ENCODE measurements at places on chromosomes 11 and 22.
A peak's percentile ranks its signal among the peaks of the same experiment; 100 is the strongest.

- DNase-seq, result no peak
These were observed 69.5 kb upstream of the GRIK4 start for GRCh38 chr11:120442031-120442430.

- no peak for DNase-seq
These were observed 13.4 kb upstream of the IL17REL start for GRCh38 chr22:50025993-50026392.

DNA sequence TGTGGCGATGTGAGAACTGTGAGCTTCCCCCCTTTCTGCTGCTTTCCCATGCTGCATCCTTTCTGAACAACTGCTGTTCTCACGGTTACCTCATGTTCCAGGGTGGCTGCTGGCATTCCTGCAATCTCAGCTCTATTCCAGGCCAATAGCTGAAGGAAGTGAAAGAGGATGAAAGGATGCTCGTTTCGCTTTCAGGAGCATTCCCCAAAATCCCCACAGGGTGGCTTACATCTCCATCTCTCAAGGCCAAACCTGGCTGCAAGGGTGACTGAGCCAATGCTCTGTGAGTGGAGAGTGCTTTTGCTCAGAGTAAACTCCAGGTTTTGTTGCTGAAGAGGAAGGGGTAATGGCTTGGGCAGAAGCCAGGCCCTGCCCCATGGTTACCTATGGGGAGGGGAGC lies 848.2 kb downstream of the BRD1 start:
- DNase-seq, result no peak

DNA sequence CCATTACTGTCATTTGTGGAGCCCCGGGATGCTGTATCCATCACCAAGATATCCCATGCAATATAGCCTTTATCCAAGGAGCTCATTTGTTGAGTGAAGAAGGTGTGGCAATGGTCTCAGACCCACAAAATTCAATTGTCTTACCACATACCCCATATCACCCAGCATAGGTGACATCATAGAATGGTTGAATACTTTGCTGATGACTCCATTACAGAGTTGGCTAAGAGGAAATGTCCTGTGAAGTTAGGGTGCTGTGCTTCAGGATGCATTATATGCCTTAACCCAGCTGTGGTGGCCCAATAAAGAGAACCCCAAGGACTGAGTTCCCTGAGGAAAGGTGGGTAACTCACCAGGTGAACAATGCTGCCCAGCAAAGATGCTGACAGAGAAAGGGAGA lies 113.7 kb downstream of the EFCAB6 start:
- no peak for DNase-seq

GRCh38 chr11:44072757-44073658 lies 6.9 kb downstream of the ACCS start:
- no peak for DNase-seq

- no peak for DNase-seq
These were observed 2.6 kb downstream of the PGAP2 start for GRCh38 chr11:3810951-3811350.

- DNase-seq, result no peak
These were observed 55.2 kb downstream of the CABIN1 start for GRCh38 chr22:24066260-24066659.

DNA sequence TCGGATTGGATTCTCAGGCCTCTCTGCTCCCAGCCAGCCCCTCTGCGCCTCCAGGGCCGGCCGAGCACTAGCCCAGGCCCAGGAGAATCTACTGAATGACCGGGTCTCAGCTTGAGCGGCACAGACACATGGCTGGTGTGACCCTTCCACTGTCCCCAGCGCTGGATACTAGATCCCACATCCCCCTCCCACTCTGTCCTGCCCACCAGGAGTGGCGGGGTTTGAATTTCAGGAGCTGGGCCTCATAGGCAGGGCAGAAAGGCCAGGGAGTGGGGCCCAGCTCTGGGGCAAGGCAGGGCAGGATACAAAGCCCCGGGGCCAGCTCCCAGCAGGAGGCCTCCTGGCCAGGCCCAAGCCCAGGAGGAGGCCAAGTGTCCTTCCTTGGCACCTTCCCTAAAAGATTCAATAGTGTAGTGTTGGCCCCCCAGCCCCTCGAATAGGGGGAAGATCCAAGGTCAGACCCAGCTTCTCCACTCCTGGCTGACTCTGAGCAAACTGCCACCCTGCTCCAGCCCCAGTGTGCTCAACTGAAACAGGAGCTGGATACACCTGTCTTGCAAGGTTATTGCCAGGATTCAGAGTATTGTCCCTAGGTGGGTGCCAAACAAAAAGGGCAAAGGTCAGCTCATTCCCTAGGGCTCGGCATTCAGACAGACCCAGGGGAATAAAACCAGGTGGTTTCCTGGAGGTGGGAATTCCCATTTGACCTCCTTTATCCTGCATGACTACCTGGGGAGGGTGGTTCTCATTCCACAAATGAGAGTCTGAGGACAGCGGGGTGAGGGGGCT lies 22.5 kb upstream of the TCF20 start:
- no peak for DNase-seq

DNA sequence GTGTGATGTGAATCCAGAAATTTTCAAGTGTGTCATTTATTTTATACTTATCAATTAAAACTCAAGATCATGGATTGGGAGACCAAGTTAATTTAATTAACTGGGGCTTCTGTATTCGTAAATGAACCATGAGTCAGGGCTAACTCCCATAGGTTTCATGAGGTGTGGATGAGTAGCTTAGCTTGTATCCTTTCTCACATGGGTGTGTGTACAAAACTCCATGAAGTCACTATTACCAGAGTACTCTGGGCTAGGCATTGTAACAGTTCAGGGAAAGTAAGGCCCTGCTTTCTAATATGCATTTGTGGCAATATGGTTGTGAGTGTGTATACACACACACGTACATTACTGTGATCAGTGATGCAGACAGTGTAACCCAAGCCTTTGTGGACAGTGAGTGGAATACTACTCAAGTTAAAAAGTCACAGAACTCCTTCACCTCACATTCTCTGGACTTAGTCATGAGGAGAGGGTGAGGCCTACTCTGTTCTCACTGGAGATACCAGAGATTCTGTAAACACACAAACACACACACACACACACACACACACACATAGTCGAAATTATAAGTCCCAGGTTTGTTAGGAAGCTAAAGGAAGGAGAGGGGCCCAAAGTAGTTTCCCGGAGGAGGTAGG lies 3.5 kb downstream of the CNTF start:
- DNase-seq, result peak; percentile 21

GRCh38 chr11:42036201-42036600 lies 576.7 kb upstream of the LRRC4C start:
- no peak for DNase-seq

DNA sequence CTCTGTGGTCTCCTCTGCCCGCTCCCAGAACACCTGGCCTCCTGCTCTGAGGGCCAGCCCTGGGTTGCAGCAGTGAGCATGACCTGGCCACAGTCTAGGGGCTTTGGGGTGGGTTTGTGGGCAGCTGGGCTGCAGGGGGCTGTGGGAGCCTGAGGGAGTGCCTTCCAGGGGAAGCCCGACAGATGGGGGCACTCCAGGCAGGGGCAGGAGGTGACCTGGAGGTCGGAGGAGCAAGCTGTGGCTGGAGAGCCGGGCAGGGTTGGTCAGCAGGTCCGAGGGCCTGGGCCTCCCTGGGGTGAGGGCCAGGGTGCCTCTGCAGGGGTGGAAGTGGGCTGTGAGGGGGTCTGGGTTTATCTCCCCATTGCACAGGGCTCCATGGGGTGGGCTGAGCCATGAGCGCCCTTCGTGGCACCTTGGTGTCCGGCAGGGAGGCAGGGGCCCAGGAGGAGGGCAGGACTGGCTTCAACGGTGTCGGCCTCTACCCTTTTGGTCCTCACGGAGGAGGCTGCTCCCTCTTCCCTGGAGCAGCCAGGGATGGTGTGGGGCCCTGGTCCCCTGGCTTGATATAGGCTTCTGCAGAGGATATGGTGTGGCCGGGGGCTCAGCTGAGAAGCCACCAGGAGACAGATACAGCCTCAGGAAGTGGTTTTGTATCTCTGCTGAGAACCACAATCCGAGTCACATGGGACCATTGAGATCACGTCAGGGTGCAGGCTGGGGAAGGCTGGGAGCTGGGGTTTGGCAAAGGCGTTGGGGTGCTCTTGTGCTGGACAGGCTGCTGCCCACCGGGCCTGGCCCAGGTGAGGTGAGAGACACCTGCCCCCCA lies 22.3 kb downstream of the KCNQ1 start:
- no peak for DNase-seq

DNA sequence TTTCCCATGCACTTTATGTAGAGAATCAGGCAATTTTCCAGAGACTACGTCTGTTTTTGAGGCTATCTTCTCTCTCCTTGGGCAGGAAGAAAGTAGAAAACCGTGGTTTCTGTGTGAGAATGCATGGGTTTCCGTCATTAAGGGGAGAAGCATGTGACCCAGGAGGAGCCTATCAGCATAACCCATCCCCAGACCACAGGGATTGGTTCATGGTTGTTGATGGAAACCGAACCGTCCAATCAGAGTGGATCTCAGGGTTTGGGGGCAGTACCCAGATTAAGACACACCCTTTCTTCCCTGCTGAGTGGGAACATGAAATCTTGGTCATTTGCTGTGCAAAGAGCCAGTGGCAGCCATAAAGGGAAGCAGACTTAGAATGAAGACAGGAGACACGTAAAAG lies 517.8 kb downstream of the MN1 start:
- DNase-seq, result no peak

- no peak for DNase-seq
These were observed 57.0 kb upstream of the LYVE1 start for GRCh38 chr11:10625281-10625981.

GRCh38 chr11:35864131-35864530 lies 79.7 kb upstream of the LDLRAD3 start:
- DNase-seq, result no peak

DNA sequence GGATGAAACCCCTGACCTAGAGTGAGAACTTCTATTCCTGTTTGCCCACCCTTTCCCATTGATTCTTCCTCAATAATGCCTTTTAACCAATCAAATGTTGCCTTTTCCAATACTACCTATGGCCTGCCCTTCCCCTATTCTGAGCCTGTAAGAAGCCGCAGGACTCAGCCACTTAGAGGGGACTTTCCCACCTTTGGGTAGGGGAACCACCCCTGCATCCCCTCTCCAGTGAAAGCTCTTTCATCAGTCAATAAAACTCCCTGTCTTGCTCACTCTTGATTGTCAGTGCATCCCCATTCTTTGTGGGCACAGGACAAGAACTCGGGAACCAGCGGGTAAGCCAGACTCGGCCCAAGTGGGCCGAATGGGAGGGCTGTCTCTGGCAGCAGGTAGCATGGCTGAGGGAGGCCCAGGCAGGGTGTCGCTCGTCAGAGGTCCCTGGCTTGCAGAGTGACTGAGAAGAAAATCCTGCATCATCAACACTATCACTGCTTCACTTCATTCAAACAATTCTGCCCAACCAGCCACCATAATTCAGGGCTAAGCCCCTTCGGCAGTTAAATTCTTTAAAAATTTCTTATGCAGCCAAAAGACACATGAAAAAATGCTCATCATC lies 30.4 kb downstream of the LDHAL6A start:
- no peak for DNase-seq

DNA sequence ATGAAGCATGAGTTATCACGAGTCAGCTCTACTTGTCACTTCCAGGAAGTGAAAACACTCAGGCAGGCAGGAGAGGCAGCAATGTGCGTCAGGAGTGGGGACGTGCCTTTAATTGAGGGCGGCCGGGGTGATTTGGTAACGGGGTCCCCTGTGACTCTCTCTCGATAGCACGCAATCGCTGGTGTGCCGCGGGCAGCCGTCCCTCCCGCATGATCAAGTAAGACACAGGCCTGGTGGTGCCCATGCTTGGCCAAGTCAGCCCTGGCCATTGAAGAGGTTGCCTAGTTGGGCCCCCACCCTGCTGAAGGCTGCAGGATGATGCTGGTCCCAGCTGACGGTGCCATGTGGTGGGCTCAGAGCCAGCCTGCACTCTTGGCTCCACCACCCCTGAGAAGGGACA lies 29.7 kb downstream of the CACNG2 start:
- DNase-seq, result no peak

- no peak for DNase-seq
These were observed 843.0 kb downstream of the TBC1D22A start for GRCh38 chr22:47605441-47605840.

- DNase-seq, result no peak
These were observed 4.8 kb upstream of the NLRP10 start for GRCh38 chr11:7969756-7970646.

DNA sequence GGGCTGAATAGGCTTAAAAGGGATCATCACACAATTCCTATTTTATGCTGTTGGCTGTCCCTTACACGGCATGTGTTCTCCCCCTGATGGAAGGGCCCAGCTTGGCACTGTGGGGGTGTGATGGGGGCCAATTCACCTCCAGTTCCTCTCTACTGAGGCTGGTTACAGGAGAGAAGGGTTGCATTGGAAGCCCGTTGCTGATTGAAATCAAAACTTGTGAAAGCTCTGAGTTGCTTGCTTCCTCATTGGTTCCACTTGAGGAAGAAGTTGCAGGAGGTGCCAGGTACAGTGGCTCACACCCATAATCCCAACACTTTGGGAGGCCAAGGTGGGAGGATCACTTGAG lies 13.3 kb upstream of the PRG2 start:
- no peak for DNase-seq

- no peak for DNase-seq
These were observed 27.9 kb downstream of the SMIM38 start for GRCh38 chr11:69183613-69184012.

All from left renal pelvis (tissue), 4 donors.